ENCODE measurements at places on chromosomes 4 and X. TPM values are rescaled to one million over a fixed set of nuclear protein-coding genes. Genes with fewer than 3 reads are reported as not detected.

NCAPG gene
- 2.1 TPM for total RNA-seq

AFM gene
- not detected for total RNA-seq

TCEAL2 gene
- not detected for total RNA-seq

SAGE1 gene
- not detected for total RNA-seq

DMRTC1B gene
- total RNA-seq: not detected

NMU gene
- not detected for total RNA-seq

CLIC2 gene
- total RNA-seq: 0.59 TPM

GNRHR gene
- not detected for total RNA-seq

IKBKG gene
- total RNA-seq: 13.7 TPM

MAGEH1 gene
- total RNA-seq: 23.8 TPM

SLC6A14 gene
- not detected for total RNA-seq

UGT2A1 gene
- total RNA-seq: not detected

C4orf36 gene
- total RNA-seq: not detected

HERC6 gene
- total RNA-seq: 4.8 TPM

USP51 gene
- 1.5 TPM for total RNA-seq

EVC2 gene
- 11.5 TPM for total RNA-seq

ARSJ gene
- total RNA-seq: 23.5 TPM

ANKRD17 gene
- total RNA-seq: 78.2 TPM

C4orf54 gene
- total RNA-seq: under 0.01 TPM

NOX1 gene
- total RNA-seq: not detected

VSIG4 gene
- total RNA-seq: not detected

TEX13B gene
- not detected for total RNA-seq

TLR2 gene
- 0.55 TPM for total RNA-seq

NONO gene
- total RNA-seq: 285 TPM

SNCA gene
- 27.9 TPM for total RNA-seq

PLXNB3 gene
- 6.2 TPM for total RNA-seq

Measured in smooth muscle cell of the umbilical artery (primary cell).